ENCODE measurements at places on chromosomes 1 and 21.

- DNase-seq = no peak
Observed at GRCh38 chr1:60225486-60225885, 151.9 kb upstream of the C1orf87 start.

GRCh38 chr1:221442056-221442455 is 299.8 kb downstream of the DUSP10 start:
- no peak for DNase-seq

DNA sequence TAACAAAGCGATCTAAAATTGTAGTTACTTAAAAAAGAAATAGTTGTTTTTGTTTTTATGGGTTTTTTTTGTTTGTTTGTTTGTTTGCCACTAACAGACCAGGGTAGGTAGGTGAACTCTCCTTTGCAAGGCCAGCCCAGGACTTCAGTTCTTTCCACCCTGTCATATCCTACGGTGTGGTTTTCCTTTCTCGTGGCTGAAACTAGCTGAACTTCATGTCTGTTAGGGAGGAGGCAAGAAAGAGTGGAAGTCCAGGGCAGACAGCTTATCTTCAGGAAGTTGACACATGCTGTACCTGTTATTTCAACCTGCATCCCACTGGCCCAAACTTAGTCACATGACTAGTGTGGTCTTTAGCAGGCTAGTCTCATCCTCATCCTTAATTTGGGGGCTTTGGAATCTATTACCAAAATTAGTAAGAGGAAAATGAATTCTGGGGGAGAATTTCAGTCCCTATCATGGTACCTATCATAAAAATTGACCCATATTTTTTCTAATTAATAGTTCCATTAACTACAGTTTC is 62.9 kb upstream of the LRRC7 start:
- no peak for DNase-seq

- peak; percentile 77 for DNase-seq
Observed at GRCh38 chr1:182249201-182249676, 142.4 kb downstream of the GLUL start.

GRCh38 chr1:210447456-210448057 is 118.9 kb downstream of the HHAT start:
- no peak for DNase-seq

DNA sequence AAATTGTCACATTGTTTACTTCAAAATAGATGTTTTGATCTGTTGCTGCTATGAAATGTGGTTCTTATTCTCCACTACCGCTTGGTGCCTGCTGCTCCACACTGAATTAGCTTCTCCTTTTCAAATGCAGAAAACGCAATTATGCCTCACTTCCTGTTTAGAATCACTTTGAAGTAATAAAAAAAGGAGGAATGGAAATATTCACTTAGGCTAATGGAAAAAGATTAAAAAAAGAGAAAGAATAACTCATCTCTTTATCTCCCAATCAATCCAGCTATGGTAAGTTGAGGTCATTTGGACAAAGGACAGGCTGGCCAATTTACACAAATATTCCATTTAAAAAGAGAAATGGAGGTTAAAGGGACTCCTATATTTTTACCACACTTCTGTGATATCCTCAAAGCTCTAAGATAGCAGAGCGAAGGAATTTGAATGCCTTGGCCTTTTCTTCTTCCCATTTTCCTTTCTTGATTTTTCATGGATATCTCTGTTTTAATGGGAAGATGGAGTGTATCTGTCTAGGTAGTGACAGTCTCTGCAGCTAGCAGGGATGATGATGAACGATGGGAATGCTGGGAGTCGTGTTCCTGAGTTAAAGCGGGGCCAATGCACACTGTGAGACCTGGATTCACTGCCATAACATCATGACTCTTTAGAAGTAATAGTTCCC is 35.7 kb downstream of the RGS5 start:
- DNase-seq = no peak

- peak; percentile 56 for DNase-seq
Observed at GRCh38 chr1:27598902-27599528, 4.9 kb downstream of the AHDC1 start.

DNA sequence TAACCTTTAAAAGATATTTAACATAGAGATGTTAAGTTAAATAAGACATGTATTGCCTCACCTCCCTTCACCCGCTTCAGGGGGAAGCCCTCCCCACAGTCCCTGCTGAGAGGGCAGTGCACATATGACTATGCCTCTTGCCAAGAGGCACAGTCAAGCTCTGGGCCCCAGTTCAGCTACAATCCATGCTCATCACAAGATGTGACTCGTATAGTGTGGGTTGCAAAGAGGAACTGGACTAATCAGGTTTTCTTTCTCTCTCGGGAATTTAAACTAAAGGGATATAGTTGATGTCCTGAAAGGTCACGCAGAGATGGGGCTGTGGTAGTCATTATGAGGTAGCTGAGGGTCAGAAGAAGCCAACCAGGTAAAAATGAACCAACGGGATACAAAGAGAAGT is 35.6 kb downstream of the LYST start:
- DNase-seq = peak; percentile 49

GRCh38 chr1:210558302-210558701 is 229.6 kb downstream of the HHAT start:
- DNase-seq = no peak

DNA sequence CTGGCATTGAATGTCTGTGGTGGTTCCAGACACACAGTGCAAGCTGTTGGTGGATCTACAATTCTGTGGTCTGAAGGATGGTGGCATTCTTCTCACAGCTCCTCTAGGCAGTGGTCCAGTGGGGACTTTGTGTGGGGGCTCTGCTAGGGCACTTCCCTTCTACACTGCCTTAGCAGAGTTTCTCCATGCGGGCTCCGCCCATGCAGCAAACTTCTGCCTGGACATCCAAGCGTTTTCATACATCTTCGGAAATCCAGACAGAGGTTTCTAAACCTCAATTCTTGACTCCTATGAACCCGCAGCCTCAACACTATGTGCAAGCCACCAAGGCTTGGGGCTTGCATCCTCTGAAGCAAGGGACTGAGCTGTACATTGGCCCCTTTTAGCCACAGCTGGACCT is 43.0 kb downstream of the RGS18 start:
- DNase-seq = no peak

DNA sequence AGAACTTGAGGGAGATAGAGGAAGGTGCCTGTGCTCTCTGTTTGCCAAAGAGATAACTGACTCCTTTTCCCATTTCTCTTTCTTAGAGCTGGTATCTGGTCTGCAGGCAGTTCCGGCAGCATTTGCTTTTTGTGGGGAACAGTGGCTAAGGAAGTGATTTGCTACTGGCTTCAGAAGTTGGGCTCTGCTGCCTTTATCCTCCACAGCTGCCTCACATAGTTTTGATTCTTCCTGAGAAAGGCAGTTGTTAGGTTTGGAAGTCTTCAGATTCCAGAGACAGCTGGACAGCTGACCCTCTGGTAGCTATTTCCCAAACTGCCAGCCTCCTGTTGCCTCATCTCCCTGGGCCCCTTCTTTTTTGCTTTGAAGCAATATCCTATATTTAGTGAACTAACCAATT is 62.6 kb upstream of the MACF1 start:
- DNase-seq = no peak

- no peak for DNase-seq
Observed at GRCh38 chr1:205275916-205276688, 45.4 kb downstream of the NUAK2 start.

DNA sequence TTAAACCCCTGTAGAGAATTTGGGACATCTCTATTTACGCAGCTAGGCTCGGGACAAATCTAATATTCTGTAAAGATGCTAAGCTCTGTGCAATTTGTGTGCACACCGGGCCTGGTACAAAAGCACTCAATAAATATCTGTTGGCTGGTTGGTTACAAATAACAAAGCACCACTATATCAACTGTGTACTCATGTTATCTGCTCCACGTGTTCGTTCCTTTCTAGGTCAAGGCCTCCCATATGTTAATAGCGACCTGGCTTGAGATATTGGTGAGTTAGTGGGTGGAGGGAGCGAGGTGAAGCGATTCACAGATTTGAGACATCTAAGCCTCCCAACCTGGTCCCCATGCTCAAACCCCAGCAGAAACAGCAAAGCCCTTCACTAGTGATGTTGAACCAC is 47.1 kb upstream of the KAZN start:
- no peak for DNase-seq

DNA sequence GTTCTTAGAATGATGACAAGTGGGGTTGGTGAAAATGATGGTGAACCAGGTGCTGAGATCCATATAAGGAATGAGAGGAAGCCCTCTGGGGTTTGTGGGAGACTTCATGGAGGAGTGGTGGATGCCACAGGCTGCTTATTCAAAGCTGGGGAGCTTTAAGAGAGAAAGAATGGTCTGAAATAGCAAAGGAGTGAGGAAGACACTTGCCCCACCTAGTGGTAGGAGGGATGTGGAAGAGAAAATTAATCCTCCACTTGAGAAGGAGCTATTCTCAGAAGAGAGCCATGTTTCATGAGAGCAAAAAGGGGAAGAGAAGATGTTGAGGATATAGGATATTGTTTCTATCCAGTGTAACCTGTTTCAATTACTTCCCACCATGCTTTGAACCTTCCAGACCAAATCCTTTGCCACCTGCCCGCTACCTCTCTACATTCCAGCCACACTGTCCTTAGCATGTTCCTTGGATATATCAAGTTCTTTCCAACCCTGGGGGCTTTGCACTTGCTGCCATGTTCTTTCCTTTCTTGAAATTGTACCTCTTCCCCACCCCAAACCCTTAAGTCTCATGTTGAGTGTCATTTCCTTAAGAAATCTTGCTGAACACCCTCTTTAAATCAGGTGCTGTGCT is 19.6 kb upstream of the ZNF648 start:
- DNase-seq = no peak

DNA sequence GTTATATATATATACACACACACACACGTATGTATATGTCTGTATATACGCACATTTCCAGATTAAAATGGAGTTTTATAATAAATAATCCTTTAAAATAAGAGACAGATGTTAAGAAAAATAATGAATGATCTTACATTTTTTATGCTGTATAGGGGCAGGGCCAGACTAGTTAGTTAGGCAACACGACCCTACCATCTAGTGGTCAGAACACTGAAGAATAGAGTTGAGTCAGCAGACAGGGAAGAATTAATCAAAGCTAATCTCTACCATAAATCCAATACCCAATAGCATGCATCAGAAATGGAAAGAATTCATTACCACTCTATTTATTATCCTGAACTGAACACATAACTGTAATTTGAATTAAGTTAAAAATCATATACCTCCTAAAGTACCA is 156.7 kb downstream of the BRINP3 start:
- no peak for DNase-seq

DNA sequence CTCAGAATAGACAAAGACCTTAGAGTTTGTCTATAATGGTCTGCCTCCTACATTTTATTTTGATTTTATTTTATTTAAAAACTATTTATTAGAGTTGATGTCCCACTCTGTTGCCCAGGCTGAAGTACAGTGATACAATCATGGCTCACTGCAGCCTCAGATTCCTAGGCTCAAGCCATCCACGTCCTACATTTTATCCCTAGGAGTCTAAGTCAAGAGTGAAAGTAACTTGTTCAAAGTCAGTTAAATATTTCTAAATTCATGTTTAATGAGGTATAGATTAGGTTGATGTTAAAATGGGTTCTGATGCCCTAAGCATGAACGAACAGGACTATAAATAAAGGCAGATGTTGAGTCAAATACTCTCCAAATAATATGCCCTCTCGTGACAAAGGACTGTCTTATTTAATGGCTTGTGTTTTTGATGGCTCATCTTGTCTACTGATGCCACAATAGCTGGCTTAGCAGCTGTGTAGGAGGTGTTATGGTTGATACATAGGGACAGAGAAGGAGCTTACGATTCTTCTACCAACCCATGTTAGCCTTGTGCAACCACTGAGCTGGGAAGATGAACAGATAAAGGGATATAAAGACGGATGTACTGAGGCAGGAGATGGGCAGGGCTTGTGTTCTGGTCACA is 66.0 kb upstream of the CR1L start:
- no peak for DNase-seq

DNA sequence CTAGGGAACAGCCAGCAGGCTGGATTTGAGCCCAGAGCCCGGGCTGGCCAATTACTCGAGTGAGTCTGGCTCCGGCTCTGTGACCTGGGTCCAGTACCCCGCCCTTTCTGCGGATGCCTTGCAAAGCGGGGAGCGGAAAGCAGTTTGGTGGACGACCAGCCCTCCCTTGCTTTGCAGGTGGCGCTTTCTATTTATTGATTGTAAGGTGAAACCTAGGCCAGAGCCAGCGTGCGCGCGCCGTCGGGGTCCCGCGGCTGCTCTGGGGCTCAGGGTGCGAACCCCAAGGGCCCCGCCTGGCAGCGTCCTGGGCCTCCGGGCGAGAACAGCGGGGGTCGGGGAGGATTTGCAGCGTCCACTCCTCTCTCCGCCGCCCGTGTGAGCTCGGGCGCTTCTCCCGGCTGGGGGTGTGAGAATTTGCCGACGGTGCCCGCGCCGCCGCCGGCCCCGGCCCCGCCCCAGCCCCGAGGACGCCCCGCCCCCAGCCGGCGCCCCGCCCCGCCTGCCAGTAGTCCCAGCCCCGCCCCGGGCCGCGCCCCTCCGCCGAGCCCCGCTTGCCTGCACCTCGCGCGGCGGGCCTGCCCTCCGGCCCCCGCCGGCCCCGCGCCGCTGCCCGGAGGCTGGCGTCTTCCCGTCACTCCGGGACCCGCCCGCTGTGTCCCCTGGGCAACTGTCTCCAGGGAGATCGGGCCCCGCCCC is 37.6 kb downstream of the PIK3CD start:
- peak; percentile 81 for DNase-seq

DNA sequence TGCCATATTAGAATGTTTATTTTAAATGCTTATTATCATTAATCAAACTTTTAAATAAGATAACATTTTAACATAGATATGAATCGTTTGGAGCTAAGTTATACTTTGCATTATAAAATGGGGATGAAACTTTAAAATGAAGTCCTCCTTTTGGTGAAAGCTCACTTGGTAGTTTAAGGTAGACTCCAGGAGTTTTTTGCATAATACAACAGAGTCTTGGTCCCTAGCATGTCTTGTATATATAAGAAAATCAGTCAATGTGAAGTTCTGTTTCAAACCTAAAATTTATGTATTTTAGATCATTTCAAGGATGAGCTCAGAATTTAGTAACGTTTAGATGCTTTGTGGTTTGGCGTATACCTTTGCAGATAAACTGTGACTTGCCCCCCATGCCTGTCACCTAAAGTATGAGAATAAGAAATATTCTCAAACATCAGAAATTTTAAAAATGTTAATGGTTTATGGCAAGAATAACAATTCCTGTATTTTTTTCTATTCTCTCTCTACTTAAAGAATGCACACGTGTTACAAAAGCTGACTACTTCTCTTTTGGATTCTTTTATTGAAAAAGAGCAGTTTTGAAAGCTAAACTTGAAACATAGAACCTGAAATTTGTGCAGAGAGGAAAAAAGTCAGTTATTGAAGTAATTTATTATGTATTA is 3.8 kb downstream of the NFIA start:
- no peak for DNase-seq

GRCh38 chr1:5888606-5889211 is 103.5 kb downstream of the NPHP4 start:
- no peak for DNase-seq

DNA sequence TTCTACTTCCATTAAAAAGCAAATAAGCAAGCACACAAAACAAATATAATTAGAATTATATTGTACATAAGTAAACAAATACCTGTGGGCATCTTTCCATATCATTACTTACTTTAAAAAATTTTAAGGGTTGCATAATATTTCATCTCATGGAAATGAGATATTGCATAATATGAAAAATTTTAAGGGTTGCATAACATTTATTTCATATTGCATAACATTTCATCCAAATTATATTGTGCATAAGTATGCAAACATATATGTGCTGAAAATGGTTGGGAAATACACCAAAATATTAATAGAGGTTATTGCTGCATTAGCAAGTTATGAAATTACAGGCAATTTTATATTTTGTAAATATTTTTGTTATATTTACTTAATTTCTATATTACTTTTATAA is 213.7 kb downstream of the KCNH1 start:
- DNase-seq = no peak

All from activated CD4-positive, alpha-beta T cell treated with anti-CD3 and anti-CD28 coated beads, Interleukin-2, amount 50 U/mL, for 48 hours (primary cell).